ENCODE measurements at places on chromosomes 2 and 18.

DNA sequence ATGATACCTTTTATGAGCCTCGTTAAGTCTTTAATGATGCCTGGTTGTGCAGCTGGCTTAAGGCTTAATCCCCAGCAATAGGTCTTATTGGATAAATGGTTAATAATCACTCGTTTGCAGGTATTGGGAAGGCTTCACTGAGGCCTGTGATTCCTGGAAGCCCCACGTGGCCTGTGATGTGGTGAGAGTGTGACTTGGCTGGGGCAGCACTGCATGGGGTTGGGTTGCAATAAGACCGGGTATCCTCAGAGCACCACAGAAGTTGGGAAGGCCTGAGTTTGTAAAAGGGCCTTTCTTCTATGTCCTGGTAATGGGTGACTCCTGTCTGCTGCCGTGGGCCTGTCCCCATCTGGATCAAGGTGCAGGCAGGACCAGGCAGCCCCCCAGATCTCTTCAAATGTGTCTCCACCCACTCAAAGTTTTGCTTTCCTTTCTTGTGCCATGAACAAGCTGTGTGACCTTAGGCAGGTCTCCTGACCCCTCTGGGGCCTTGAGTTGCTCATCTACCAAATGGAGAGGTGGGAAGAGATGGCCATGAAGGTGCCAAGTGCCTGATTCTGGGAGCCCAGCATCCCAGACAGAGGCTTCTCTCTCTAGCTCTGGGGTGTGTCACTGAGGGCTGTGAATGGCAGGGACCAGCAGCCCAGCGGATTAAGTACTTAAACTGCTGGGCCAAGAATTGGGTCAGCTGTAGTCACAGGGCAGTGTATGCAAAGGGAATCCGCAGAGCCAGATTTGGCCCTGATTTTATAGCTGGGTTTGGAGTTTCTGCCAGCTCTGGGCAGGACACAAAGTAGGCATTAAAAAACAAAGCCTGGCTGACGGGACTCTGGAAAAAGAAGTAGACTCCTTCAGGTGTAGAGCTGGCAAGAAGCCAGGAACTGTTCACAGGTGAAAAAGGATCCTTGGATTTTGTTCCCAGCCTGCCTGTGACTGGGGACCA lies 24.4 kb downstream of the LBH start:
- no peak for DNase-seq

DNA sequence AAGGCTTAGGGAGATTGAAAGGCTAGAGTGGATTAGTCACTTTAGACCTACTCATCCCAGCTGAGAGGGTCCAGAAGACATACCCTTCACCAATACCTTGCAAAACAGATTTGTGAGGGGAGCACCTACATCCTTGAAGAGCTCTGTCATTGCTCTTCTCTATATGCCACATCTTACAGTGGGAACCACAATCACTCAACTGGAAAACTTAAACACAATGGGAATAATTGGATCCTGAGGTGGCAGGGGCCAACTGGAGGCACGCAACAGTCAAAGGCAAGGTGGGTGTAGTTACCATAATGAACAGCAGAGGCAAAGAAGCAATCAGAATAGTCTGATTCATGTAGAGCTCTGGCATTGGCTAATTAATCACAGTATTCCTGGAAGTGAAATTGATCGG lies 35.4 kb downstream of the PDE1A start:
- DNase-seq, result no peak

- peak; percentile 86 for DNase-seq
These were observed 123.5 kb upstream of the LGALSL start for GRCh38 chr2:64330281-64331113.

- DNase-seq, result no peak
These were observed 82.5 kb downstream of the EDAR start for GRCh38 chr2:108906403-108907077.

DNA sequence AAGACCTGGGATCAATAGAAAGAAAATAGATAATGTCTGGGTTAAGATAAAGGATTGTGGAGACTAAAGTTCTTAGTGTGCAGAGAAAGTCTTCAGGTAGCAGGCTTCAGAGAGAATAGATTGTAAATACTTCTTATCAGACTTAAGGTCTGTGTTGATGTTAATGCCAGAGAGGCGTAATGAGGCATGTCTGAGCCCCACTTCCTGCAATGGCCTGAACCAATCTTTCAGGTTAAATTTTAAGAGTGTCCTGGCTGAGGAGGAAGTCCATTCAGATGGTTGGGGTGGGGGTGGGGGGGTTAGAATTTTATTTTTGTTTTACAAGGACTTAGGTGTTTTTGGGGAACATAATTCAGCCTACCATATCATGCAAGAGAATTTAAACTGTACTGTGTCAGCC lies 129.5 kb downstream of the EVA1A start:
- DNase-seq, result no peak

DNA sequence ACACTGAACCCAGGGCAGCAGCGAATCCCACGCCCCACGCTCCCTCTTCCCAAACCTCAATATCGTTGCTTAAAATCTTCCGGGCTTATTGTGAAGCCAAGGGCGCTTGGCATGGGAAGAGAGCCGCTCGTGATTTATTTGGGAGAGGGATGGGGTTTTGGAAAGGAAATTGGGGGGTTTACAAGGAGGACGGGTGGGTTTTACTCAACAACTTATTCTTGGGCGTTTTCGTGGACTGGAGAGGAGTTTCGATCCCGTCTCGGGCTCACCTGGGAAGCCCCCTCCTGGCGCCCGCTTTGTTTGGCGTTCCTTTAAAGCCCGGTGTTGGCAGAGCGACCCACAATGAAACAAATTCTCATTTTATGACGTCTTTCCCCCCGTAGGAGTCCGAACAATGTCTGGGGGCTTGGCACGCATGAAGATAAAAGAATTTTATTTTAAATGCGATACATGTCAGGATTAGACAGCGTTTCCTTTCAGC lies 135.3 kb downstream of the INSIG2 start:
- no peak for DNase-seq

DNA sequence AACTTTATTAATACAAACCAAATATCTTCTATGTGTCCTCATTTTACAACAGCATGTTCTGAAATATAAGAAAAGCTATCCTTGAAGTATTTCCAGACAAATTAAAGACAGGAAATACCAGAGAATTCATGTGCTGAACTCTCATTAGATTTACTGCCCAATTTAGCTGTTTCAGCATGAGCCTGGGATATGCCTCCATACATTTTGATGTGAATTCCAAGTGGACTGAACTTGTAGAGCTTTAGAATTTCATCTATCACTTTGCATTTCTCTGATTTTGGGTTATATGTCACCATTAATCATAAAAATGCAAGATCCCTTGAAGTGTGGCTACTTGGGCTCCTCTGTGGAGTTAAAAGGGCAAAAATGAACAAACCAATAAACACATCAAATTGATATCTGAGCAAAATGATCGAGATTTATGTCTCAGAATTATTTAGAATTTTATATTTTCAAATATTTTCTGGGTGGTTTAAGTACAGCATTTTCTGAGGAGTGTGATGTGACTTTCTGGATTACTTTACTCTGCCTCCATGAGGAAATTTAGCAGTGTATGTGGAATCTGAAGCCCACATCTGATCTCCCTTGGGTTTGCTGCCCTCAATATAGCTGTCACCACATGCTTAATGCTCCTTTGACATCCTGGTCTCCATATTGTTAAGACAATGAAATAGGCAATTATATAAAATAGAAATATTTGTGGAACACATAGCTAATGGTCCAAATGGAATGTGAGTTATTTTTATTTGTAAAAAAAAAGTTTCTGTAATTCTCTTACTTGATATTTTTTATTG lies 206.6 kb upstream of the RBMS1 start:
- DNase-seq, result no peak

- DNase-seq, result no peak
These were observed 13.6 kb downstream of the HPCAL1 start for GRCh38 chr2:10316336-10316735.

DNA sequence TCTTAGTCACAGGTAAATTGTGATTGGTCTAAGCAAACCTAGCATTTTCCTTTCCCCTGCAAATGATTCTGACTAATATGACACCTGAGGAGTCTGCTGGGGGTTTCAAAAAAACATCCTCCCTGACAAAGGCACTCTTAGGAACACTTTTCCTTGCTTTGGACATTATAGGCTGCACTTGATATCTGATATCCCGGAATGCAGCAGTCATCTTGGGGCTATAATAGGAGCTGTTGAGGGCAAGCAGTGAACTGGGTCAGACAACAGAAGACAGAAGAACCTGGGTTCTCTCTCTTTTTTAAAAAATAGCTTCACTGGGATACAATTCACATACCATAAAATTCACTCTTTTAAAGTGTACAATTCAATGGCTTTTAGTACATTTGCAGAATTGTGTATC lies 229.3 kb downstream of the RAB3GAP1 start:
- DNase-seq, result no peak
